ENCODE measurements at places on chromosomes 2 and 18.
A peak's percentile ranks its signal among the peaks of the same experiment; 100 is the strongest.

DNA sequence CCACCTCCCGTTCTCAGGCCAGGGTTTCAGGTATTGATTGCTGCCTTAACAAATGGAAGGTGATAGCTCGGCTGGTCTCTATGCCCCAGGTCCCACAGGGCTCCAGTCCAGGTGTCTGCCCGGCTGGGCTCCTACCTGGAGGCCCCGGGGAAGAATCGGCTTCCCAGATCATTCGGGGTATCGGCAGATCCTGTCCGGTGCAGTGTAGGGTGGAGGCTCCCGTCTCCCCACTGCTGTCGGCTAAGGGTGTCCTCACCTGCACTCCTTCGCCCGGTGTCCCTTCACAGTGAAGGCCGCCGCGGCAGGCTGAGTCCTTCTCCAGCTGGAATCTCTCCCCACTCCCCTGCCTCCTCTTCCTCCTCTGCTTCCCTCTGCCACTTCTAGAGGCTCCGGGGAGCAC lies 573.9 kb upstream of the SALL3 start:
- no peak for DNase-seq

GRCh38 chr2:29293830-29294438 lies 178.7 kb downstream of the CLIP4 start:
- DNase-seq = peak; percentile 17

DNA sequence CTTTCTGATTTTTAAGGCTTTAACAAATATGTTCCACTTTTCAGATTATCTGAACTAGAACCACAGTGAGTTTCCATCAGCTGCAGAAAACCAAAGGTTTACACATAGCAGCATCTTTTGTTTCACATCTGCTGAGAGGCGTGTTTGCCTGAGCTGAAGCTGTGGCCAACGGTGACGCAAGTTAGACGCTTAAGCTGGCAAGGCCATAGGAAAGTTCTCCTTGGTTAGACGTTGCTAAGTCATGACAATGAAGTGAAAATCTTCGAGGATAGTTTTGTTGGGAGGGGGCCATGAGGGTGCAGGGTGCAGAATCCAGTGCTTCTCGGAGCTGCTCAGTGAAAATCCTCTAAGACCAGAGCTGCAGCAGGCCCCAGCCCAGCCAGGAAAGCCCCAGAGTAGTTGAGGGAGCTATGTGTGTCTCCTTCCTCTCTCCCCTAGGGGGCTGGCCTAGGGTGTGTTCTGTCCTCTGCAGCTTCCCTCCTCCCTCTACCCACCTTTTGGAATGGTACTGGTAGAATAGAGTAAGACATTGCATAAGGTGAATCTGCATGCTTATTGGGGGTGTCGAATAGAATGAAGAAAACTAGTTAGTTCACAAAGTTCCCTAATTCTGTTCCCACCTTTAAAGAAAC lies 105.4 kb downstream of the FHOD3 start:
- DNase-seq = peak; percentile 9

DNA sequence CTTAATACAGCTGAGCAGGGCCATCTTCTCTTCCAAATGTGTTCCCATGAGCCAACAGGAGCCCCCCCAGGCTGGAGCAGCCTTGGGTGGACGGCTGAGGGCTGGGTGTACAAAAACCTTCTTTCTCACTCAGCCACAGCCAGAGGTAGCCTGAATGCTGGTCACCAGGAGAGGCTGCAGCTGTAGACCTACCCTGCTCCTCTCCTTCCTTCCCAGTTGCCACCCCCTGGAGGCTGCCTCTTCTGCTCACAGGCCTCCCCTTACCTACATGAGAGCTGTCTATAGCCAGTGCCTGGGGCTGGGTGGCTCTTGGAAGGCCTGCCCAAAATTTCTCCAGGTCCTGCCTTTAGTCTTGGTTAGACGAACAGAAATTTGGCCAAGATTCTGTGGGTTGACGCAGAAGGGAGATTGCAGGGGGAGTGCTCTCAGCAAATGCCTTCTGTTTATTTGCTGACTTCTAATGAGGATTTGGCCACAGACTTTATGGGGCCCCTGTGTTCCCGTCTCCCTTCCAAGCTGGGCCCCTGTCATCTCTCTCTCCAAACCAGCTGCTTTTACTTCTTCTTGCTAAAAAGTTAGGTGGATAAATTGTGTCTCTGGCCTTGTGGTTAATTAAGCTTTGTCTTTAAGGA lies 18.3 kb downstream of the CELF4 start:
- no peak for DNase-seq

- peak; percentile 9 for DNase-seq
Measured at GRCh38 chr2:71619230-71619741, 165.9 kb downstream of the DYSF start.

GRCh38 chr2:100560216-100560830 lies 2.5 kb upstream of the PDCL3 start:
- DNase-seq = no peak

DNA sequence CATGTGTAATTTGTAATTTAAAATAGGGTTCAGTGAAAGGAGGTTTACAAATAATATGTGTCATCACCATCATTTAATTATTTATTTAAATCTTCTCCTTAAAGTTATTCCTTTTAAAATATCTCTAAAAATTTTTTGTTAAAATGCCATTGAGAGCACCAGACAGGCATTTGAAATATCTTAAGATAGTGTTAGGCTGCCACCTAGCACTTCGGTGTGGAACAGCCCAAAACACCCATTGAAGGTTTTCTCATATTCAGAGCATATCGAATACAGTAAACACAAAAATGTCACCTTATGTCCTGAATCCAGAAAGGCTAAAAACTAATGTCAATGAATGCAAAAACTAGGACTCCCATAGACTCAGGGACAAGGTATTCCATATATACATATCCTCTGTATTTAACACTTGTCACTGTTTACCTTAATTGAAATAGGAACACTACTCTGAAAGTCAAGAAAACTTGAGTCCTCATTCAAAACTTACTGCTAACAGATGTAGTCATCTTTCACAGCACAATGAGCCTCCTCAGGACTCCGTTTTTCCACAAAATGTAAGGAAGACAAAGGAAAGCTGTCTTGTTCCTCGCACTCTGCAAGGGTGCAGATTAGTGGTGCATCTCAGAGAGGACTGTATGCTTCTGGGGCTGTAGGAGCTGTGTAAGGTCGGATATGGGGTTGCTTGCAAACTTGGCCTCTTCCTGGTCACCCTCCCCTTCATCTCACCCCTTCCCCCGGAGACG lies 329.5 kb downstream of the PAX3 start:
- DNase-seq = peak; percentile 67

- no peak for DNase-seq
Measured at GRCh38 chr18:59423259-59423658, 64.2 kb upstream of the LMAN1 start.

- DNase-seq = no peak
Measured at GRCh38 chr2:310994-311393, 23.1 kb upstream of the ALKAL2 start.

All from NAMALWA (cell line).